ENCODE measurements at places on chromosomes 1 and 21. TPM values are rescaled to one million over a fixed set of nuclear protein-coding genes. Genes with fewer than 3 reads are reported as not detected.

Gene GUCA2A
- not detected for total RNA-seq

Gene LRRC71
- not detected for total RNA-seq

Gene STIL
- total RNA-seq = 3.7 TPM

DNA sequence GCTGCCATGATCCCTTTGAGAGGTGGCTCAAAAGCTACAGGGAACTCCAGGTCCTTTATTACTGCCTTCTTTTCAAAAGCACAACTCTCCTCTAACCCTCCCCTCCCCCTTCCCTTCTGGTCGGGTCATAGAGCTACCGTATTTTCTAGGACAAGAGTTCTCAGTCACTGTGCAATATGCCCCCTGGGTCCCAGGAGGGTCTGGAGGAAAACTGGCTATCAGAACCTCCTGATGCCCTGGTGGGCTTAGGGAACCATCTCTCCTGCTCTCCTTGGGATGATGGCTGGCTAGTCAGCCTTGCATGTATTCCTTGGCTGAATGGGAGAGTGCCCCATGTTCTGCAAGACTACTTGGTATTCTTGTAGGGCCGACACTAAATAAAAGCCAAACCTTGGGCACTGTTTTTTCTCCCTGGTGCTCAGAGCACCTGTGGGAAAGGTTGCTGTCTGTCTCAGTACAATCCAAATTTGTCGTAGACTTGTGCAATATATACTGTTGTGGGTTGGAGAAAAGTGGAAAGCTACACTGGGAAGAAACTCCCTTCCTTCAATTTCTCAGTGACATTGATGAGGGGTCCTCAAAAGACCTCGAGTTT lies 3.1 kb downstream of the BTG2 start:
- no peak for DNase-seq

GRCh38 chr1:4395676-4396075 lies 258.7 kb upstream of the AJAP1 start:
- DNase-seq = no peak

GRCh38 chr1:28172713-28173150 lies 3.8 kb downstream of the PTAFR start:
- no peak for DNase-seq

DNA sequence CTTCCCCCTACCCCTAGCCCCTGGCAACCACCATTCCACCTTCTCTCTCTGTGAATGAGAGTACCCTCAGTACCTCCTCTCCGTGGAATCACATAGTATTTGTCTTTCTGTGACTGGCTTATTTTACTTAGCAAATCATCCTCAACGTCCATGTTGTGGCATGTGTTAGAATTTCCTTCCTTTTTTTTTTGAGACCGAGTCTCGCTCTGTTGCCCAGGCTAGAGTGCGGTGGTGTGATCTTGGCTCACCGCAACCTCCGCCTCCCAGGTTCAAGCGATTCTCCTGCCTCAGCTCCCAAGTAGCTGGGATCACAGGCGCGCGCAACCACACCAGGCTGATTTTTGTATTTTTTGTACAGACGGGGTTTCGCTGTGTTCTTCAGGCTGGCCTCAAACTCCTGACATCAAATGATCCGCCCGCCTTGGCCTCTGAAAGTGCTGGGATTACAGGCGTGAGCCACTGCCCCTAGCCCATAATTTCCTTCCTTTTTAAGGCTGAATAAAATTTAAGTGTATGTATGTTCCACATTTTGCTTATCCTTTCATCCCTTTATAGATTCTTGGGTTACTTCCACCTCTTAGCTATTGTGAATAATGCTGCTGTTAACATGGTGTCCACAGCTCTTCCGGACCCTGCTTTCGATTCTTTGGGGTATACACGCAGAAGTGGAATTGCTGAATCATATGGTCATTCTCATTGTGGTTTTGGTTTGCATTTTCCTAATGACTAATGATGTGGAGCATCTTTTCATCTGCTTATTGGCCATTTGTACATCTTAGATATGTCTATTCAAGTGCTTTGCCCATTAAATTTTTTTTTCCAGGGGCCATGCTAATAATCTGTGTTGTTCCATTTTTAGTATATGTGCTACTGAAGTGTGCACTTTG lies 32.3 kb downstream of the ERRFI1 start:
- no peak for DNase-seq

DNA sequence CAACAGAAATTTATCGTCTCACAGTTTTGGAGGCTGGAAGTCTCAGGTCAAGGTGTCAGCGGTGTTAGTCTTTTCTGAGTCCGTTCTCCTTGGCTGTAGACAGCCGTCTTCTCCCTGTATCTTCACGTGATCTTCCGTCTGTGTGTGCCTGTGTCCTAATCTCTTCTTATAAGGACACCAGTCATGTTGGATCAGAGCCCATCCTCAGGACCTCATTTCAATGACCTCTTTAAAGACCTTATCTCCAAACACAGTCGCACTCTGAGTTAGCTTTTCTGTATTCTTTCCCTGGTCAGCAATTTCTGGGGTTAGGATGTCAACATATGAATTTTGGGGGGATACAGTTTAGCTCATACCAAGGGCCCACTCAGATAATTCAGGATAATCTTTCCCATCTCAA lies 247.7 kb downstream of the PRDM2 start:
- no peak for DNase-seq

Measured in dorsolateral prefrontal cortex (tissue), 122 donors.